Mammary epithelial cell (primary cell): ENCODE measurements at places on chromosomes 1 and 21. TPM values are rescaled to one million over a fixed set of nuclear protein-coding genes. Genes with fewer than 3 reads are reported as not detected.

The SHISA4 gene
- 18.3 TPM for total RNA-seq

The CNKSR1 gene
- total RNA-seq, result 38.2 and 41.6 TPM in 2 replicates

The SESN2 gene
- total RNA-seq, result 83.0 TPM

DNA sequence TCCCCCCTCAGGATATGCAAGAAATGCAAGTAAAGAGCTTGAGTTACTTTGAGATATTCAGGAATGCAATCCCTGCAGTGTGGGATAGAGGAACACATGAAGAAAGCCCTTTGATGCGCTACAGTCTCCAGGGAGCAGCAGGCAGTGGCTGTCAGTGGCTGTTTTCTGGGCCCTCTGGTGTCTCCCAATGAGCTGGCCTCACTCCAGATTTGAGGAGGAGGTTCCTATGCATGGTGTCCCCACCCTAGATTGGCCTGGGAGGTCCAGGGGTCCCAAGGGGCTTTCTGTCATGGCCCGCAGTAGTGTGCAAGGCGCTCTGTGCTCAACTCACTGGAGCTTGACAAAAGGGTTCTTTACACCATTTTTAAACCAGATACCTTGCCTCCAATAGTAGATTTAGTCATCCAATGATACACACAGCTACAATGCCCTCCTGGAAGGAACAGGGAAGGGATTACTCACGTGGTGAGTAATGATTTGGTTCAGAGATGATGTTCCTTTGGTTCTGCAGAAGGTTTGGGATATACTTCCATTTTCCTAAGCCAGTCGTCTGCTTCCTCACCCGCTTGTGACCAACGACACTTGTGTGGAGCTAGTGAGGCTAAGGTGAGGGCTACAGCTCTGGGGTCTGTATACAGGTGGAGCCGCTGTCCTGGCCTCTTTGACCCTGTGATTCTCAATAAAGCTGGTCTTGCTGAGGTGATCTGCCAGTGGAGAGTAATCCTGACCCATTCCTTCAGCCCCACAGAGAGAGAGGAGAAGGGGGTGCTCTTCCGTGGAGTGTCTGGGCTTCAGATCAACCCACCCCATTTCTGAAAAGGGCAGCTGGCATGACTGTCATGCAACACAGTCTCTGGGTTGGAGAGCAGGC, 6.6 kb downstream of the BATF3 start:
- DNase-seq, result peak; percentile 67

DNA sequence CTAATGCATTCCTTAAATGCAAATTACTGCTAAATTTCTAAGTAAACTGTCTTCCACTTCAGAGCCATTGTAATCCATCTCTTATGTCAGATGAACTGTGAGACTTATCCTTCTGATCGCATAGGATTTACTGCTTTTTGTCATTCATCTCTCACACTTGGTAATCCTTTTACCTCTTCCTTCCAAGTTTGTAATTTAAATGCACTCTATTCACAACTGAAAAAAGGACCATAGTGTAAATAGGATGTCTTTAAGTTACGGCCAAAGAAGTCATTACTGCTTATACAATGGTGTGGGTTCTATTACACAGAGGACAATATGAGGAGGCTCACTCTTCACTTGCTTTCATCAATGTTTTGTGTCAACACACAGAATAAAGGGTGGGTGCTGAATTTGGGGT, 393.3 kb downstream of the PTBP2 start:
- no peak for DNase-seq

GRCh38 chr1:237126180-237126579, 84.2 kb downstream of the RYR2 start:
- DNase-seq, result no peak

DNA sequence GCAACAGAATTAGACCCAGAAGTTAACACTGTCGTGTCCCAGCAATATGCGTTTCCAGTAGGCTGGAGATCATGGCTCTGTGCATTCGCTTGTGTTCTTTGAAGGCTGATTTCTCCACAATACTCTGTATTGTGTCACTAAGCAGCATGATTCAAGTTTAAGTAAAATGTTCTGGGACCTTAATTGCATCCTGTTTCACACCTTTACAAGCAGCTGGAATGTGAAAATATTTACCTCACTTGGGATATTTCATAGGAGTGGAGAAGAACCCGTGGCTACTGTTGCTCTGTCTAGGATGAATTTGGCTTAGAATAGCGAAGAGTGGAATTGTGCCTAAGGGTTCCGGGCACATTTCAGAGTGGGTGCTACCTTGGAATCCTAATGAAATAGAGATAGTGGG, 6.3 kb downstream of the PTGFRN start:
- DNase-seq, result no peak

- DNase-seq, result no peak
Observed at GRCh38 chr1:193031431-193031830, 27.7 kb downstream of the UCHL5 start.
